ENCODE measurements at places on chromosomes 16 and 17.

DNA sequence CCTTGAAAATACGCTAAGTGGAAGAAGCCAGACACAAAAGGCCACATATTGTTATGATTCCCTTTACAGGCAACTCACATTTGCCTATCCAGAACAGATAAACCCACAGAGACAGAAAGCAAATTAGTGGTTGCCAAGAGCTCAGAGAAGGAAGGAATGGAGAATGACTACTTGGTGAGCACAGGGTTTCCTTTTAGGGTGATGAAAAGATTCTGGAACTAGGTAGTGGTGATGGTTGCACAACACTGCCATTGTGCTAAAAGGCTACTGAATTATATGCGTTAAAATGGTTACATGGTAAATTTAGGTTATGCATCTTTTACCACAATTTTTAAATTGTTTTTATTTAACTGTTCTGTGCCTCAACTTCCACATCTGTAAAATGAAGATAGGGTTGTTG lies 4.4 kb downstream of the COPRS start:
- DNase-seq: no peak

DNA sequence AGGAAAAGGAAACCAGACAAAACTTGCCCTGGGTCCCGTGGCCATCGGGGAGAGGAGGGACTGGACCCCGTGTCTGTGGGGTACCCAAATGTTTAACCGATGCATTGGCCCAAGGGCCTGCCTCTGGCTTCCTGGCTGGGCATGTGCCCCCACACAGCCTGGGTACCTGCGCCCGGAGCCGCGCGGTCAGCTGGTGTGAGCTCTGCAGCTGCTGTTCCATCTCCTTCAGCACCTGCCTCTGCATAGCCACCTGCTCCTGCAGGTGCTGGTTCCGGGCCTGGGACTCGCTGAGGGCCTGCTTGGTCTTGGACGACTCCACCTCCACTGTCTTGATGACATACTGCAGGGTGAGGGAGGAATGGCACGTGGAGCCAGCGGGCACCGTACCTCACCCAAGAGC lies 31.9 kb downstream of the KIFC3 start:
- no peak for DNase-seq

DNA sequence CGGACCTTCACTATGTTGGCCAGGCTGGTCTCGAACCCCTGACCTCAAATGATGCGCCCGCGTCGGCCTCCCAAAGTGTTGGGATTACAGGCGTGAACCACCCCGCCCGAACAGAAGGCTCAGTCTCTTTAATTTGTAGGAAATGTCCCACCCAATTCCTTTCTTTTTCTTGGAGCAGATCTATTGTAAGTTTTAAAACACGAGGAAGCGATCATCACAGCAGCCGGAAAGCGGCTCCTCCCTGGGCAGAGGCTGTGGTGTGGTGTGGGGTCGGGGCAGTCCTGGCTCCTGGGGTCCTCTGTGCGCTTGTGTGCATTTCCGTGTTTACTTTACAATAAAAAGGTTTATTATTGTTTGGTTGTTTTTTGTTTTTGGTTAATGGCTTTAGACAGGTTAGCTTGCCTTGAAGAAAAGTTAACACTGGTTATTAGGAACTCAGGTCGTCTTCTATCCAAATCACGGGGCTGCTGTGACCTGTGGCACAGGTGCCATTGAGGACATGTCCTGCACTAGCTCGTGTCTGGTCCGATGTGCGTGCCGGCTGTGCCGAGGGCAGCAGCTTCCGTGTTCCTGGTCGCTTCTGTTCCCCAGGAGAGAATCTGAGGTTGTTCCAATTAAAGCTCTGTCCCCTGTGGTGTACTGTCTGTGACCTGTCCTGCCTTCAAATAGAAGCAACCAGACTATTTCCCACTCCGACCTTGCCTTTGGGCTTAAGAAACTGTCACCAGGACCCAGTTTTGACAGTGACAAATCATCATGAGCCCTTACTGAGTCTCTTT lies 83.1 kb downstream of the SEC14L1 start:
- no peak for DNase-seq

DNA sequence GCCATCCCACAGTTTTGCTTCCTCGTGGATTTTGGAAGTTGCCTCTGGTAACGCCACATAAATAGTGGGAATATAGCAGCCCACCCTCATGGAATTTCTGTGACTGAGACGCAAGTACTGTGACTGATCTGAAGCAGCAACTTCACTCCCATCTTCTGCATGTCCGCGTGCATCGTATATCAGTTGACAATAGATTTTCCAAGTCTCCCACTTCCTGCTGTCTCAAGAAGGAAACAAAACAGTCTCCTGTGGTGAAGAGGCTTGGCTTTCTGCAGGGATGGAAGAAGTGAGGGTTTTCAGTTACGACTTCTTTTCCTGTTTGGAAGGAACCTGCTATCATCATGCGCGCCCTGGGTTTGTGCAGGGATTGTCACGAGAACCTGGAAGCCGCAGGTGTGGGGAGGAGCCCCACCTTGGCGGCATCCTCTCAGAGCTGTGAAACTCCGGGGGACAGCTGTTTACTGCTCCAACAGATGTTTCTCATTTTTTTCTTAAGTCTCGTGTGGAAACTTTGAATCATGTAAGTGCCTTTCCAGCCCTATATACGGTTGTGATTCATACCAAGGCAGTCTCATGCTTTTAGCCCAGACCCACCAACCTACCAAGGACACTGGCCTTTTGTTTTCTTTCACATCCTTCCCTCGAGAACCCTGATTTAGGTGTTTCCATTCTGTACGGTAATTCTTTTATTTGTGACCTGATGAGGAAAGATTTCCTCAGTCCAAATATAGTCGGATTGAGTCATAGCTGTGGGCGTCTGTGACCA lies 57.5 kb downstream of the WIPI1 start:
- no peak for DNase-seq

DNA sequence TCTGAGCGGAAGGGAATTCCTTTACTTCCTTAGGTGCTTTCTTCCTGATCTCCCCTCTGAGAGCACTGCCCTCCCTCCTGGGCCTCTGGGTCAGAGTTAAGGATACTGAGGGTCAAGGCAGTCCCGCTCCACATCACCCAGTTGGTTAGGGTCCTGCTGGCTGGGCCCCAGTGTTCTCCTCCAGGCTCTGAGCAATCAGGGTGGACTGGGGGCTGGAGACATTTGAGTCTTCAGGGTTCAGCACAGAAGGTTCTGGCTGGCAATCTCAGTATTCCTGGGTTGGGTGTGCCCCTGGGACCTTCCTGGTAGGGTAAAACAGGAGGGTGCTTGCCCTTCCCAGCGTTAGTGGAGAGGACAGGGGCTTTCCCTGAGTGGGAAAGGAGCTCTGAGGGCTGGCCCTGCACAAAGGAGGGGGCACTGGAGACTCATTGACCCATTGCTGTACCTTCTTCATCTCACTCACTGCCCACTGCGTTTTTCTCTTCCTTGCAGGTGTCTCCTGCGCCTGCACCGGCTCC lies 448 bp downstream of the MT1M start:
- no peak for DNase-seq

DNA sequence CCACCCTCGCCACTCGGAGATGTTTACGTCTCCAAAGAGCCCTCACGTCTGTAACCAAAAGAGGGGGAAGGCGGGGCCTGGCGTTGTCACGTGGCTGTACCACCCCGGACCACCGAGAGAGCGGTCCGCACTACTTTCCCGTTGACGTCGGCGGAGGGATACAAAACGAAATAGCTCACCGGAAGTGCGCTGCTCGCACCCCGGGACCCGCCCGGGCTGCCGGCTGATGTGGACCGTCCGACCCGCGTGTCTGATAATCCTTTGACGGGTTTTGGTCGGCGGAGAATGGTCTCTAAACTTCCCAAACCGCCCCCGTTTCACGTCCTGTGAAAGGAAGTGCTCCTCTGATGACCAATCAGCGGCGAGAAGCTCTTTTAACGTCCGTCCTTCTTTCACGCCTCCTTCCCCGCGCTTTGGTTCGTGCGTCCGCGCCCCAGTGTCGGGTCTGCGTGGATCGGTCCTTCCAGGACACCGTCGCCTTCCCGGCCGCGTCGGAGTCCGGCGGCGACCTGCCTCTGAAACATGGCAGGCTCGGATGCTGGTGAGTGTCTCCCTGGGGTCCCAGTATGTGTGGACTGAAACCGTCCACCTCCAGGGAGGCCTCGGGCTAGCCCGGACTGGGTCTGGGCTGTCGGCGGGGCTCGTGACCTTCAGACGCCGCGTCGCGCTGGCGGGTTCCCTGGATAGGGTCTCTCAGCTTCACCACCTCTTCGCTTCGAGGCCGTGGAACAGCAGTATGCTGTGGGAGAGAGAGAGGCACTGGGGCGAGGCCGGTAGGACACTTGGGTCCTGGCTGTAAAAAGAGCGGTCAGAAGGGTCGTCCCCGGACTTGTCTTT lies at the start of gene CEP95:
Gene CEP95 (plus strand): TSS at position 402 of the 837 bp plus-strand sequence. CDS start 121 bp downstream, at position 523.
- peak; percentile 98 for DNase-seq

DNA sequence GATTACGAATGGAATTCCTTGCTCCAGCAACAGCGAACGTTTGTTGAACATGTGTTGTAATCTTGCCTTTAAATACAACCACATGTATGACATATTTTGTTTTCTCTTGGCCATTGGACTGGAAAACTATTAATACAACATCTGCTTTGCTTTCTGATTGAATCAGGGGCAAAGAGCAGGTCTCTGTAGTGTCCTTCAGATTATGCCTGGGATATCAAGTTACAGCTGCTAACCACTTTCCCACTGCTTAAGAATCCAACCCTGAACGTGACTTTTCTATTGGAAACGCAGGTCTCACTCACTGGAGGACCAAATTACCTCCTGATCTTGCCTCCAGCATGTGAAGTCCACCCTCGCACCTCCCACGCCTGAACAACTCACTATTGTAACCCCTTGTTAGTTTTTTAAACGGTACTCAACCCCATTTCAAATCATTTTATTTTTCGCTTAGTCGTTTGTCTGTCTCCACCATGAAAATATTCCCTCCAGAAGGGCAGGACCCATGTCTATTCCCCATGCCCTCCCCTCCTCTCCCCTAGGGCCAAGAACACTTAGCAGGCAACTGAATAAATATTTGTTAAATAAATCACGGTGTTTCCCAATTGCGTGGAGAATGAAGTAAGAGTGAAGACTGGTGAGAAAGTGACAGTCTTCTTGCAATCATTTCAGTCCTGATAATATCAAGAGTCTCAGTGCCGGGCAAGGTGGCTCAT lies 57.4 kb upstream of the MRTFB start:
- DNase-seq: no peak

- DNase-seq: peak; percentile 32
These were observed at the start of gene CBFA2T3 for GRCh38 chr16:88977018-88977811. Gene CBFA2T3, minus strand, starts transcription at chr16:88977207. Its CDS starts 400 bp downstream, at chr16:88976807.

- no peak for DNase-seq
These were observed 53.2 kb downstream of the SKAP1 start for GRCh38 chr17:48376682-48377325.

- no peak for DNase-seq
These were observed 14.1 kb downstream of the PDZD9 start for GRCh38 chr16:21986692-21987246.

DNA sequence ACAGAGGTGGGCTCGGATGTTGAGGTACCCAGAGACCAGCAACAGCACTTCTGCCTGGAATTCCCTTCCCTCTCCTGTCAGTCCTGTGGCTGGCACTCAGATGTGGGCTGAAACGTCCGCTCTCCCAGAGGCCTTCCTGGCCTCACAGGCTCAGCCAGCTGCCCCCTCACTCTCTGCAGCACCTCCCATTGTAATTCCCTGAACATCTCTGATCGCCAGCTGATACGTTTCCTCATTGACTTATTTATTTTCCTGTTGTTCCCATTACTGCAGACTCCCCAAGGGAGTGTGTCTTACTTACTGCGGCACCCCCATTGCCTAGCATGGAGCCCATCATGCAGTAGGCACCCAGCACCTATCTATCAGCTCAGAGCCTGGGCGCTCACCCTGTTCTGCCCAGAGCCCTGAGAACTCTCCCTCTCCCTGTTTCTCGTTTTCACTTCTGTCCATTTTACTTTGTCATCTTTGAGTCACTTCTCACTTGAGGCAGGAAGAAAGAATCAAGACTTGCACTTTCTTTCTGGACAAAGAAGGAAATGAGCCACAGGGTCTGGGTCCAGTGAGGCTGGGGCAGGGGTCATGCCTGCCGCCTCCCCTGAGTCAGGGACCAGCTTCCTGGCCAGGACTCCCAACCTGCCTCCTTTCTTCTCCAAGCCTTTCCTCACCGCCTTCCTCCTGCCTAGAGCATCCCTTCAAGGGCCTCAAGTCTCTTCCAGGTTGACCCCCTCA lies 10.2 kb downstream of the CDH5 start:
- DNase-seq: no peak
